ENCODE measurements at places on chromosomes 13 and 19.

GRCh38 chr13:110012102-110012739 is 225.8 kb upstream of the IRS2 start:
- peak; percentile 100 for DNase-seq

GRCh38 chr19:41298348-41298964 is 11.5 kb upstream of the CCDC97 start:
- peak; percentile 89 for DNase-seq

- DNase-seq: no peak
These were observed 4.9 kb downstream of the ZNF506 start for GRCh38 chr19:19816679-19817078.

- DNase-seq: peak; percentile 79
These were observed 4.8 kb downstream of the B3GLCT start for GRCh38 chr13:31204592-31204991.

DNA sequence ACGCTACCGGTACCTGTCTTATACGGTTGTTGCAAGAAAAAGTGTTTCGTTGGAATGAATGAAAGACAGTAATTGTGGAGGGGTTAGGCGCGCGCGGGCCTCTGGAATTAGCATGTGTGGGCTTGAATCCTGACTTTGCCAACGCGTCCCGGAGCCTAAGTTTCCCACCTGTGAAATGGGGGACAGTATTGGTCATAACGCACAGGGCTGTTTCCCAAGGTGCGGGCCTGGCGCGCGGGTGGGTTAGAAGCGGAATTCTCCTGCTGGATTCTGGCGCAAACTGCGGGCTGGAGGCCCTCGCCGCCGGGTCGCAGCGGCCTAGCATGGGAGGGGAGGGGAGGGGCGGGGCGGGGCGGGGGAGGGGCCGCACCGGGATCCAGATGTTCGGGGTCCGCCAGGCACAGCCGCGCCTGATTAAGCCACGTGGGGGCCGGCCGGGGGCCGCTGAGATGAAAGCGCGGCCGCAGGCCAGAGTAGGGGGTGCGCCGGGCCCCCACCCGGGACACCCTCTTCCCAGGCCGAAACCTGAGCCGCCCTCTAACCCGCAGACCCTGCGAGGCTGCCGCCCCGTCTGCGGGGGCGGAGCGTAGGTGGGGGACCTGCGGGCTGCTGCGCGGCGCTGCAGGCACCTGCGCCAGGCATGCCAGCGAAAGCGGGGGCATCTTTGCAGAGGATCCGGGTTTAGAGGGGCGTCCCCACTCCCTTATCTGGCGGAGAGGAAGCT is 1.2 kb upstream of the TMEM59L start:
- DNase-seq: no peak

DNA sequence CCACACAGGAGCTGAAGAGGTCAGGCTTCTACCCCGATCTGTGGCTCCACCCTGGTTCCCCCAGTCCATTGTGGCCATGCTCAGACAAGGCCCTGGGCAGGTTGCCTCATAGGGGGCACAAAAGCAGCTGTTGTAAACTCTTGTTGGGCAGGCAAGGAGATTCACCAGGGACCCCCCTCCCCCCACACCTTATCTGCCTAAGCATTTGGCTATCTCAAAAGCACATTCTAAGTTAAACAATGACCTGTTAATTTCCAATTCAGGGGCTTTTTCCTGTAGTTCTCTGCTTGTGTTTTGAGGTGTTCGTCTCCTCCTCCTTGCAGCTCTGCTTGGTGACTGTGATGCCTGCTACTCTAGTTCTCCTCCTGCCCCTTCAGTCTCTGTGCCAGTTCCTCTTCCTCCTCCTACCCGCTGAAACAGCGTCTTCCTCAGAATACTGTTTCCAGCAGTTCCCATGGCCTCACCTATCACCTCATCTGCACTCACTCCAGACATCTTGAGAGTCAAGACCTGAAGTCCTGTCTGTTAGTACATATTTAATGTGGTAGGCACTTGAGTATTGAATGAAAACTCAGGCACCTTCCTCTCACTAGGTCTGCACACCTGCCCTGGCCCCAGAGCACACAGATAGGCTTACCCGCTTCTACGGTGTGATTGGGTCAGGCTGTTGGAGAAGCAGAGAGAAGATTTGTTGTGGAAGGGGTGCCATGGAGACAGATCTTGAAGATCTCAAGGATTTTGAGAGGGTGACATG is 31.7 kb downstream of the SPATA13 start:
- DNase-seq: no peak

DNA sequence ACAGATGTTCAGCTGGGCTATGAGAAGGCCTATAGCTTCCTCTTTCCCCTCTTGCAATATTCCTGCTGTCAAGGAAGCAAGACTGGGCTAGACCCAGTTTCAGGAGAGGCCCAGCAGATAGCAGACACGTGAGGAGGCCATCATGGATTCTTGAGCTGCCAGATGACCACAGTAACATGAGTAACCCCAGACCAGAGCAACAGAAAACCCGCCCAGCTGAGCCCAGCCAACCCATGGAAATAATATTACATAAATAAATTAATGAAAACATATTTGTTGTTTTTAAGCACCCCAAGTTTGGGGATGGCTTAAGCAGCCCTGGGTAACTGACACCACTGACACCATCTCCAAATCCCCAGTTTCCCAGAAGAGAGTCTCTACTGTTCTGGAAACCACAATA is 50.2 kb upstream of the PDCD5 start:
- no peak for DNase-seq

All from EH (cell line).